ENCODE measurements at places on chromosomes 3 and 15.

GRCh38 chr3:168091941-168092340, 3.8 kb downstream of the GOLIM4 start:
- DNase-seq = no peak

DNA sequence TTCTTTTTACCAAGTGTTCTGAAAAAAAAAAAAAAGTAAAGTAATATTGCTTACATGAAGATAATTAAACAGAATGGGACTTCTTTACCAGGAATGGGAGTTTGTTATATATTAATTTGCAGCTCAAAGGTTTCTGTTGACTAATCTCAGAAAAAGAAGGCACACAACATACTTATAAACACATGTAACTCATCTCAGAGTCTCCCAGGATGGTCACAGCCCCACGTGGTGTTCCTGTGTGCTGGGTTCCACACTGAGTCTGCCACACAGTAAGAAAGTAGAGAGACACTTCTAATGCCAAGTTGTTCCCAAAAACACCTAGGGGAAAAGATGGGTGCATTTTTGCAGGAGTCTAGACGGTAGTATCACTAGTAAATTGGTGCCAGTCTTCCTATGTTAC, 116.7 kb upstream of the ICE2 start:
- DNase-seq = no peak

DNA sequence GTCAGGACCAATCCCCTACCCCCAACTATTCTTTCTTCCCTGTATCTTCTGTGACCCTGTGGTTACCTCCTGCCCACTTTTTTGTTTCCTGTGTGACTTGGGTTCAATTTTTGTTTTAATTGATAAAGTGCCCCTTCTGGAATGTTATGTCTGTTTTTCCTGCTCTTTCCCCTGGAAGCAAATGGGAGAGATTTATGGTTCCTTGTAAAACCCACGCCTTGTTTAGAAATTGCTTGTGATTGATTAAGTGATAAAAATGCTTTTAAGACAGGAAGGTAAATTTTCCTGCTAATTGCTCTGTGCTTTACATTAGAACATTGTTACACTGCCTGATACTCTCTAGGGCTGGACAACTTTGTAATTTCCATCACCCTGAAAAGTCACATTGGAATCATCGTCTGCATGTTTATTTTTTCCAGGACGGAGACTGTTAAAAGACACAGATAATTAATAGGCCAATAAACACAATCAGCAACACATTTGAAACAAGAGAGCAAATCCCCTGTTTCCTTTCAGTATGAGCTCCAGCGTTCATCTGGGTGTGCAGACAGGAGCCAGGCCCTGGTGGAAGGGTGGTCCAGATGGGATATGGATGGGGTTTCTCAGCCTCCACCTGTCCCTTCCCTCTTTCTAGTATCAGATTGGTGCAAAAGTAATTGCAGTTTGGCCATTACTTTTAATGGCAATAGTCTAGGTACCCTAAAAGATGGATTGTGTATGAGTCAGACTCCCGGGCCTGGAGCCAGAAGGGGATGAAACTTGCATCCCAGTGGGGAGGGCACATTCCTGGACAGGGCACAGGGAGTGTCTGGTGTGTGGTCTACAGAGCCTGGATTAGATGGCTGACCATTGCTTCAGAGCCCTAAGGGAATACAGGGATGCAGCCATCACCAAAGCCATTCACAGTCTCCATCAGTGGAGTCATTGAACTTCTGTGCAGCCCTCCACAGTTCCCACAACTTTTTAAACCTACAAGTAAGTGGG, 58.1 kb upstream of the AGBL1 start:
- no peak for DNase-seq

GRCh38 chr3:153852355-153852754, 268.8 kb upstream of the ARHGEF26 start:
- no peak for DNase-seq

GRCh38 chr3:36178018-36178417, 202.3 kb upstream of the STAC start:
- DNase-seq = no peak
